Right renal cortex interstitium (tissue), 3 donors: ENCODE measurements at places on chromosomes 2 and 18. TPM values are rescaled to one million over a fixed set of nuclear protein-coding genes. Genes with fewer than 3 reads are reported as not detected.

NEU4 gene
- 1.3 TPM for polyA plus RNA-seq

B3GNT7 gene
- polyA plus RNA-seq: 2.8 TPM

DIPK1C gene
- polyA plus RNA-seq: 0.26 TPM

ATP6V1B1 gene
- polyA plus RNA-seq: 67.3 TPM

SLC5A7 gene
- 0.44 TPM for polyA plus RNA-seq

DUSP19 gene
- 5.8 TPM for polyA plus RNA-seq

CYRIA gene
- polyA plus RNA-seq: 2.6 TPM

COL4A3 gene
- 50.6 TPM for polyA plus RNA-seq

DNA sequence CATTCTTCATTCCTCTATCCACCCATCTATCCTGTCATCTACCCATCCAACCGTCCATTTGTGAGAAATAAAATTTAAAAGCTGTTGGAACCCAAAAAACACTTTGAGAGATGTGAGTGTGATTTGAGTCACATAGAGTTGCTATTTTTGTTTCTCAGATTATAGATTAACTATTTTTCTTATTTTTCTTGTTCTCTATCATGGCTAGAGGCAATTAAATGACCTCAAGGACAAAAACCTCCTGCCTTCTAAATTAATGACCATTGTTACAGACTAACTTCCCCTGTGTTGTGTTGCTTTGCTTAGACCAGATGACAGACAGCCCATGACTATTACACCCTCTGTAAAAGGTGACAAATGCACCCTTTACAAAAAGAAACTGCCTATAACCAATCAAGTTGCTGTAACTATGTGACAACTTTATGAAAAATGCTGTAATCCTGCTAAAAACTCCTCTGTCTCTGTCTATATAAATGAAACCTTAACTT, 207.9 kb upstream of the CXCR4 start:
- DNase-seq: no peak

DNA sequence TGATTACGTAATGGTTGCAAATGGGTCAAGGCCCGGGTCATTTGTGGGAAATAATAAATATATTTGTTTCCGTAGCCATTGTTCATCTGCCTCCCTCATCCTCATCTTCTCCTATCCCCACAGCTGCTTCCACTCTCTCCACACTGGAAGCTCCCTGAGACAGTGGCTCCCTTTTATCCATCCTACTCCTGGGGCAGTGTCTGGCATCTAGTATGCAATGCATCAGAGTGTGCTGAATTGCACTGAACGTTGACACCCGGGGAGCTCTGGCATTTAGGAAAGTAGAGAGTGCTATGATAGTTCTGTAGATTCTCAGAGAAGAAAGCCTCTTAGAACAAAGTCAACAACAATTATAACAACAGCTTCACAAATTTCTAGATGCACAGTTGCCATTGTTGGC, 45.5 kb upstream of the NAB1 start:
- no peak for DNase-seq

DNA sequence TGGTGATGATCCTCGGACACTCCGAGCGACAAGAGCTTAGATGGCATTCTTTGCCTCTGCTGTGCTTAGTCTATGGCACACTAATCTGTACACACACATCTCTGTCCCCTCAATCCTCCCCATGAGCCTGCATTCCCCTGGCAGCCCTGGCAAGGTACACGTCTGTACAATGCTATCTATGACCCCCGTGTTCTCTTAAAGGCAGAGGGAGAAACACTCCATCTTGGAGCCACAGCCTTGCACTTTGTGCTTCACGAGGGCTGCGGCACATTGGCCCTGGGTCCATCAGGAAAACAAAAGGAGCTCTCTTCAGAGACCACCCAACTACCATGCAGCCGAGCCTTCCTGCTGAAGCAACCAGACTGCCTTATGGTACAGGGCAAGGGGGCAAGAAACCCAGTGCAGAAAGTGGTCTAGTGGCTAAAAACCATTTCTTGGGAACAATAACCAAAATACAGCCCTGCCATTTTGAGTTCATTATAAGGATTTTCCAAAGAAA, 42.5 kb downstream of the STEAP3 start:
- DNase-seq: no peak

DNA sequence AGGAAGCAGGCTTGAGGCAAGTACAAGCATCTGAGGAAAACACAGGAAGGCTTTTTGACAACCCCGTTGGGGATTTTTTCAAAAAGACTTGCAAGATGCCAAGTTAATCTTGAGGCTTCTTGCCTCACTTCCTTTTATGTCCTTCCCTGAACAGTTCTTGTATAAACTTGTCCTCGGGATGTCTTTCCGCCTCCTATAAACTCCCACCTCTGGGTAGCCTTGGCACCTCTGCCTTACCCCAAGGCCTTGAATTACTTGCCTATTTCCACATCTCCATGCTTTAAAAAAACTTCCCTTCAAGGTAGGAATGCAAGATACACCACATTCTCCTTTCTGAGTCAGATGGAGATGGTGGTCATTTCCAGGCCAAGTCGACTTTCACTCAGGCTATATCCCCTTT, 106.4 kb upstream of the RBBP8 start:
- DNase-seq: no peak

GRCh38 chr2:35794796-35795450, 560.7 kb upstream of the CRIM1 start:
- DNase-seq: no peak

- no peak for DNase-seq
Measured at GRCh38 chr2:148515976-148516375, 128.6 kb upstream of the EPC2 start.

DNA sequence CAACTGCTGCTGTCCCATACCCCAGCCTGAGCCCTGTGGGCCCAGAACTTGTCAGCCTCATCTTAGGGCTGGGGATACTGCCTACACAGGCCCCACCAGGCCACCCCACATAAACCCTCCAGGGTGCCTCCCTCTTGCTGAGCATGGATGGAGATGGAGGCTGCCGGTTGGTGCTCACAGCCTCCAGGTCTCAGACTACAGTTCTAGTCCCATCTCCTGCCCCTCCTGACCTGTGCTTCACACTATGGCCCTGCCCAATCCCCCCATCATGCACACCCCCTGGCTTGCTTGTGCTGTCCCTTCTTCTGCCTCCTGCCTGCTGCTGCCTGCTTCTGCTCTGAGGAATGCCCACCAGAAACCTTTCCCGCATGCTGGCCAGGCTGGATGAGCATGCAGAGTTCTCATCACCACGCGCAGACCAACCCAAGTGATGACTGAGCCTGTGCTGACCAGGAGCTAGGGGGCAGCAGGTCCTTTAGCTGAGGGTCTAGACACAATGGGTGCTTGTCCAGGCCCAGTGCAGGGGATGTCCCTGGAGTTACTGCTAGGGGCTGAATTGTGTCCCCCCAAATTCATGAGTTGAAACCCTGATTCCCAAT, 138.4 kb upstream of the HS6ST1 start:
- DNase-seq: no peak

DNA sequence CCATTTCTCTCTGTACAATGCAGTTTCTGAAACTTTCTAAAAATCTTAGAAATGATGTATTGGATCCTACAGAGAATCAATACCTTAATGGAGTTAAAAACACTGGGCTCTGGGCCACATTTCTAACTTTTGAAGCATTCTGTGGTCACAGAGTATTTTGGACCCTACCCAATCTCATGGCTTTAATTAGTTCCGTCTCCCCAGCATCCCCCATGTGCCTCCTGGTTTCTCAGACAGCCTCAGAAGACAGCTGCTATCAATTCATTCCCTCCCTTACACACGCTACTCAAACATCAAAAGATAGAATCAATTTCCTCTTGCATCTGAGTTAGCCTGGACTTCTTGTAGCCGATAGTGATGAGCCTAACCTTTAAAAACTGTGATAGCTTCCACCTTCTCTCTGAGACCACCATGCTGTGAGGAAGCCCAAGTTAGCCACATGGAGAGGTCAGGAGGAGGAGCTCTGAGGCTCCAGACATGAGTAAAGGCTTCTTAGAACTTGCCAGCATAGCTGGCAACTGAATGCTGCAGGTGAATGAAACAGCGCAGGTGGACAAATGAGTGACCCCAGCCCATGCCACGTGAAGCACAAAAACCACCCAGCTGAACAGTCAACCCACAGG, 10.4 kb downstream of the ADCY3 start:
- no peak for DNase-seq

GRCh38 chr2:134917888-134918525, 615 bp upstream of the CCNT2 start:
- DNase-seq: peak; percentile 85

- DNase-seq: no peak
Measured at GRCh38 chr2:150020937-150021673, 433.5 kb upstream of the MMADHC start.

DNA sequence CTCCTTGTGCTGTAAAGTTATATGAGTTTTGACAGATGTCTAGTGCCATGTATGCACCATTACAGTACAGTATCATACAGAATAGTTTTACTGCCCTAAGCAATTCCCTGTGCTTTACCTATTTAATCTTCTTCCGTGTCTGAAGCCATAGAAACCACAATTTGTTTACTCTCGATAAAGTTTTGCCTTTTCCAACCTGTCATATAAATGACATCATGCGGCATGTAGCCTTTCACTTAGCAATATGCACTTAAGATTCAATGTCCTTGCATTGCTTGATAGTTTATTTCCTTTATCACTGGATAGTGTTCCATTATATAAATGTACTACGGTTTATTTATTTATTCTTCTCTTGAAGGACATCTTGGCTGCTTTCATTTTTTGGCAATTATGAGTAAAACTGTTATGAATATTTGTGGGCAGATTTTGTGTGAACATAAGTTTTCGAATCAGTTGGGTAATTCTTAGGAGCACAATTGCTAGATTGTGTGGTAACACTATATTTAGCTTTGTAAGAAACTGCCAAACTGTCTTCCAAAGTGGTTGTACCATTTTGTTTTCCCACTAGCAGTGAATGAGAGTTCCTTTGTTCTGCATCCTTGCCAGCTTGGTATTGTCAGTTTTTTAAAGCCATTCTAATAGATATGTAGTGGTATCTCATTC, 136.8 kb upstream of the MAP3K20 start:
- no peak for DNase-seq

- DNase-seq: no peak
Measured at GRCh38 chr2:191572319-191572718, 105.6 kb upstream of the NABP1 start.

GRCh38 chr2:20145497-20146193, 79.3 kb downstream of the SDC1 start:
- DNase-seq: no peak
